ENCODE measurements at places on chromosomes 11 and 22. TPM values are rescaled to one million over a fixed set of nuclear protein-coding genes. Genes with fewer than 3 reads are reported as not detected.

DNA sequence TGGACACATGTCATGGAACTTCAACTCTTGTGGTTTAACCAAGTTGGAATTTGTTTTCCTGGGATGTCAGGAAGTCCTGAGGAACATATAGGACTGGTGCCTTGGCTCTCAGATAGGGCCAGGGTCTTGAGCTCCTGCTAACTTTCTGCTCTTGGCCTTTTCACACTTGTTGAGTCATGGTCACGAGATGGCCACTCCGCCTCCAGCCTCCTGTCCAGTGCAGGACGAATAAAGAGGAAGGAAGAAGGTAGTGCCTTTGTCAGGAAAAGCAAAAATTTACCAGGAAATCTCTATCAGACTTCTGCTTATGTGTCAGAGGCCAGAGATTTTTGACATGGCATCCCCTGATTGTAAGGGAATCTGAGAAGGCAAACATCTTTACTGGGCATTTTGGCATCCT lies 89.1 kb upstream of the ARHGAP20 start:
- no peak for DNase-seq

DNA sequence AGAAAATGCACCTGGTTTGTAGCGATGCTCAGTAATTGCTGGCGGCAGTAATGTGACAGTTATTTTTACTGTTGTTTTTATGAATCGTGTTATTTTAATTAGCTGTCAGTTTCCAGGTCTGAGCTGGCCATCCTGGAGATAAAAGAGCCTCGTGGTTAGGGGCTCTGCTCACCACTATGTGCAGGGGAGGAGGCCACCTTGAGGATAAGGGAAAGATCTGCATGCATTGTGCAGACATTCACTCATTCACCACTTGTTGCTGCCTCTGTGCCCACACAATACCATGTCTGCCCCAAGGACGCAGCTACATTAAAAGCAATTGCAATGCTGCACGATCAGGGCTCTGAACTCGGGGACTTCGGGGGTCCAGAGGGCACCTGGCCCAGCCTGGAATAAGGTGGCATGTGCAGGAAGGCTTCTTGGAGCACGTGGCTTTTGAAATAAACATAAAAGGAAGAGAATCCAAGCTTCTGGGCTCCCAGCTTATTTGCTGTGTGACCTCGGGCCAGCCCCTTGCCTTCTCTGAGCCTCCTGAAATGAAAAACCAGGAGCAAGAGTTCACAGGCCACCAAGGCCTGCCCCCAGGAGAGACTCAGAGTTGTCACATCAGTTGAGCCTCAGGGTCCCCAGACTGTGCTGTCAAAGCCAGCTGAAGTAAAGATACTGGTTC lies 44.7 kb upstream of the SHISAL1 start:
- no peak for DNase-seq

DNA sequence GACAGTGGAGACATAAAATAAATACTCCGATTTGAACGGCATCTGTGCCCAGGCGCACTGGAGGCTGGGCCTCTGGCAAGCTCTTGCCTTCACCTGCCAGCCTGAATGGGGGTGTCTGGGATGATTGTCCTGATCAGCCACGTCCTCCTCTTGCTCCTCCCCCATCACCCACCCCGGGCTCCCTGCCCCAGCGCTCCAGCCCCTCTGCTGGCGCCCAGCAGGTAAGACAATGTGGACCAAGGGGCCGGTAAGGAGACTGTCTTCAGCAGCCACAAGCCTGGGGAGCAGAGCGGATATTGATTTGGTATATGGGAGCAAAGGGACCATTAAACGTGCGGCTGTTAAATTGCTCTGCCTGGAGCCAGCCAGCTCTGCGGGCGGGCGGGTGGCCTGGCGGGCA lies 24.9 kb downstream of the WNT11 start:
- no peak for DNase-seq

DNA sequence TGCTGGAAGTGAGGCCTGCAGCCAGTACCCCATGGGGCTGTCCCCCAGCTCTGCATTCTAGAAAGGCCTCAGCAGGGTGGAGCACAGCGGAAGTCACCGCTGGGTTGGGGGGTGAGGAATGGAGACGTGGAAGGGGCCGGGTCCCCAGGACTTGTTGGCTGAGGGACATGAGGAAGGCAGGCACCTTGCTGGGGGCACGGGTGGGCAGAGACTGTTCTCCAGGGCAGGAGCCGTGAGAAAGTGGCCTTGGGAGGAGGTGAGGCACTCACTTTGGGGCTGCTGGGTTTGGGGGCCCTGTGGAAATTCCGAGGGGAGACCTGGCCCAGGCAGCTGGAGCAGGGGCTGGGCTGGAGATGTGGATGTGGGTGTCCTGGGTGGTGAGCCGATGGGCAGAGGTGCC lies 5.0 kb downstream of the TNNI2 start:
- no peak for DNase-seq

- DNase-seq = no peak
Measured at GRCh38 chr22:30837531-30837930, 131.0 kb downstream of the MORC2 start.

DNA sequence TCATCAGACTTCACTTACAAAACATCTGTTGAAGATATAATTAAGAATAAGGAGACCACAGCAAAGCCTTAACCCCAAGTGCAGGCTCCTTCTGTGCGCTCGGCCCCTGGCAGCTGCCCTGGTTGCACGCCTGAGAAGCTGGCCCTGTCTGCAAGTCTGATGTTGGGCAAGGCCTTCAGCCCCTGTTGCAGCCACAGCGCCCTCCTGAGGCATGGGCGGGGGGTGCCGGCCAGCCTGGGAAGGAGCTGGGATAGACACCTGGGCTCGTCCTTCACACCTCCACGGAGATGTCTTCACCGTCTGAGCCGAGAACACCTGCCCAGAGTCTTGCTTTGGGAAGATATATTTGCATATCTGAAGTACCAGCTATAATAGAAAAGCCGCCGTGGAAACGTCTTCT lies 104.1 kb downstream of the MPPED1 start:
- DNase-seq = no peak

- DNase-seq = no peak
Measured at GRCh38 chr11:71481101-71481960, 28.3 kb downstream of the NADSYN1 start.

DNA sequence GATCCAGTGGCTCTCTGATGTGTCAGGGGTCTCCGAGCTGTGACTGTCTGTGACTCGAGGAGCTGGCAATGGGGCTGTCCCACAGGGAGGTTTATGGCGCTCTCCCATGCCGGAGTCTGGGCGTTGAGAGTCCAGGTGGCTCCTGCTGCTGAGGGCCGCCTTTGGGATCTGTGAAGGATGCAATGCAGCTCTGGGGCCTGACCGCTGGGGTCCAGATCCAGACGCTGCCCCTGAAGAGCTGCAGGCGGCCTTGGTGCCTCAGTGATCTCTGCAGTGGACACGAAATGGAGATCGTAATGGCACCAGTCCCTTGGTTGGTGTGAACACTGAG lies 155.3 kb downstream of the TBC1D22A start:
- DNase-seq = no peak

DNA sequence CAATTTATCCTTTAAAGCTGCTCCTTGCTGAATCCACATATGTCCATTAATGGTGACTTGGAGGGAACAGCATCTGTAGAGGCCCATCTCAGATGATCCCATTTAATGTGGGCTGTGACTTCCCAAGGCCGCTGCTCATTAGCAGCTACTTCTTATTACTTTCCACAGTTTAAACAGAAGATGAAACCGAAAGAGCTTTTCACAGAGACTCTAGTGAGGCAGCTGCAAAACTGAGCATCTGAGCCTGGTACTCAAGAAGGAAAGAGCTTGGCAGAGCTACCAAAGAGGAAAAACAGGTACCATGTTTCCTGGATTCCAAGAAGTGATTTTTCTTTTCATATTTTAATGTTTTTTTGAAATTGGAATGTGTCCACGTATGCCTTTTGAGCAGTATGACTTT lies 110.5 kb upstream of the NARS2 start:
- no peak for DNase-seq

DNA sequence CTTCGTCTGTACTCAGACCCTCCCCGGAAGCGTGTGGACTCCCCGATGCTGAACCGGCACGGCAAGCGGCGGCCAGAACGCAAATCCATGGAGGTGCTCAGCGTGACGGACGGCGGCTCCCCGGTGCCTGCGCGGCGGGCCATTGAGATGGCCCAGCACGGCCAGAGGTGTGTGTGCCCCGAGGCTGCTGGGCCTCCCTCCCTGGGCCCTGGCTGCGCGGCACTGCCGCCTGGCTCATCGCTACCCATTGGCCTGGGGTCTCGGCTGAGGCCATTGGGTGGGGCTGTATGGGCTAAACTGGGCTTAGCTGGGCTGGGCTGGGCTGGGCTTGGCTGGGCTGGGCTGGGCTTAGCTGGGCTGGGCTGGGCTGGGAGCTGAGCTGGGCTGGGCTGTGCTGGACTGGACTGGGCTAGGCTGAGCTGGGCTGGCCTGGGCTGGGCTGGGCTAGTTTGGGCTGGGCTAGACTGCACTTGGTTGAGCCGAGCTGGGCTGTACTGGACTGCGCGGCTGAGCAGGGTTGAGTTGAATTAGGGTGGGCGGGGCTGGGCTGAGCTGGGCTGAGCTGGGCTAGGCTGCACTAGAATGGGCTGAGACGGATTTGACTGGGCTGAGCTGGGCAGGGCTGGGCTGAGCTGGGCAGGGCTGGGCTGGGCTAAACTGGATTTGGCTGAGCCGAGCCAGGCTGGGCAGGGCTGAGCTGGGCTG lies 40.7 kb downstream of the MOB2 start:
- no peak for DNase-seq

The CFAP68 gene
- total RNA-seq = 9.7 TPM

The OR4A16 gene
- not detected for total RNA-seq

The PHF21B gene
- 2.1 TPM for total RNA-seq

The APOC3 gene
- total RNA-seq = not detected

The NCAM1 gene
- total RNA-seq = 69.2 TPM

The TSG101 gene
- 68.4 TPM for total RNA-seq

All from thoracic aorta (tissue), 2 donors.